ENCODE measurements at places on chromosomes 4 and X.
A peak's percentile ranks its signal among the peaks of the same experiment; 100 is the strongest.

GRCh38 chr4:152077582-152077981 is 316.8 kb upstream of the GATB start:
- no peak for DNase-seq

- DNase-seq = no peak
Measured at GRCh38 chr4:8227771-8228318, 28.8 kb downstream of the SH3TC1 start.

DNA sequence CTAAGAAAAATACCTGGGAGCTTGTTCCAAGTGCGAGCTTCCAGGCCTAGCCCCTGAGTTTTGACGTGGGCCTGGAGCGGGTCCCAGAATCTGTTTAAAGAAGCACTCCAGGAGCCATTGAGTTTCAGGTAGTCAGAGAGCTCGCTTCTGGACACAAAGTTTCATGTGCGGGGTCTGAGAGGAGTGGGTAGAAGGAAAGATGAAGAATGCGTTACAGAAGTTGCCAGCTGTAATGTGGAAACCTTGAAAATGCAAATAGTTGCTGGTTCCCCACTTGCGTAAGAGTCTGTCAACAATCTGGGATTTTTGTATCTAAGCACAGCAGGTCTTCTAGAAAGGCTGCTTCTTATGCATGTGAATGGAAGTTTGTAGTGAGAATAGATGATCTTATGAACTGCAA is 77.5 kb upstream of the CLCN4 start:
- no peak for DNase-seq

DNA sequence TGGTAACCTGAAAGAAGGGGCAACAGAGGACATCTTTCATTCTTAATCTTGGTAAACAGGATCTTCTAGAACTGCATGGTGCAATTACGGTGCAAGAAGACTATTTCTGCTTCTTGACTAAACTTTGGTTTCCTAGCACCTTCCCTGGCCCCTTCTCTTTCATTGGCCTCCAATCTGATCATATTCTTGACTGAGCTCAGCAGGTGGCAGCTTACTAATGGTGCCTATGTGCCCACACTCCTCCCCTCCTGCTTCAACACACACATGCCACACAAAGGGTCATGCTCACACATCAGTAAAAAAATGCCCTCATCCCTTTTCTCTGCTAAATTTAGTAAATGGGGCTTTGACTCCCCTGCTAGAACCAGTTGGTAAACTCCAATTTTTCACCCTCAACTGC is 400.5 kb upstream of the MAOA start:
- no peak for DNase-seq

- no peak for DNase-seq
Measured at GRCh38 chr4:171742436-171742835, 70.8 kb upstream of the GALNTL6 start.

DNA sequence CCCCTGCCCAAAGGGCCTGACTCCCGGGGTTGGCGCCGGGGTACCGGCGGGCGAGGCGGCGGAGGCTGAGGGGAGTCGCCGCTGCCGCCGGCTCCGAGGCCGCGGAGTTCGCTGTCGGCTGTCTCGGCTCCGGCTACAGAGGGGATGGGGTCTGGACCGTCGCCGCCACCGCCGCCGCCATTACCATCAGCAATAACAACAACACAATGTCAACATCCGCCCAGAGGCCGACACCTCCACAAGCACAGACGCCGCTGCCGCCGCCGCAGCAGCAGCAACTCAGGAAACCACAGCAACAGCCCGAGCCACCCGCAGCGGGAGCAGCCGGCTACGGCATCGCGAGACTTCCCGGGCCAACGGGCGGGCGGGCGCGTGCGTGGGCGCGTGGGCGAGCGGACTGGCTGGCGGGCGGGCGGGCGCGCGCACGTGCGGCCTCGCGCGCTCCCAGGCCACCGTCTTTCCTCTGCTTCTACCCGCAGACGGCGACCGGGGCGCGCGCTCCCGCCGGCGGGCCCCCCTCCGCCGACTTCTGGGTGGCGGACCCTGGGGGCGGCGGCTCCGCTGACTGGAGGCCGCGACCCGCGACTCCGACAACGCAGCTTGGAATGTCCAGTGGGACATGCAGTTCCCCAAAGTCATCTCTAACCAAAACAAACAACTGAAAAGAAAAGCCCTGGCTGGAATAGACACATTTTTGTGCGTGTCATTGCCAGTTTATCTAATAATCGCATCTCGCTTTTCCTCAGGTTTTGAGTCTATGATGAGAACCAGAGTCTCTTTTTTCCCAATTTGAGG is at the start of gene CHIC2:
Gene CHIC2 (minus strand): TSS at position 289 of the 795 bp plus-strand sequence. CDS start 305 bp downstream, outside the sequence.
- DNase-seq = peak; percentile 96

- no peak for DNase-seq
Measured at GRCh38 chr4:20445933-20446723, 194.4 kb downstream of the SLIT2 start.

DNA sequence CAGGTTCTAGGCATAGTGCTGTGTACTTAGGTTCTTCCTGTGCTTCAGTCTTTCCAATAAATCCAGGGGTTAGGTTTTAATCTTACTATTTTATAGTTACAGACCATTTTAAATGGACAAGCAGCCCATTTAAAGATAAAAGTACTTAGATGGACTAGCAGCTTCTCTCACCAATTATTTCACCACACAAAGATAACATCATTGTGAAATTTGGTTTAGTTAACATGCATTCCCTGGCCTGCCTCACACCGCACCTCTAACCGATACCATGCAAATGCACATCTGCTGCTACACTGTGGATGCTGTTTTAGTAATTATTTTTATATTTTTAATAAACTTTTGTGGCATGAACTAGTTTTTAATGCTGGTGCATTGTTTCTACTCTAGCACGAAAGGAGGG is 252.6 kb downstream of the RAPGEF2 start:
- DNase-seq = no peak

- DNase-seq = no peak
Measured at GRCh38 chr4:8291701-8292477, 22.3 kb downstream of the HTRA3 start.

All from H9 (cell line).